Aorta (tissue), 5 donors: ENCODE measurements at places on chromosomes 1 and 21. TPM values are rescaled to one million over a fixed set of nuclear protein-coding genes. Genes with fewer than 3 reads are reported as not detected.

ADAMTS1 gene
- total RNA-seq, result 265 TPM

FDPS gene
- 104 TPM for total RNA-seq

TCHHL1 gene
- total RNA-seq, result not detected

TPTE gene
- not detected for total RNA-seq

DNA sequence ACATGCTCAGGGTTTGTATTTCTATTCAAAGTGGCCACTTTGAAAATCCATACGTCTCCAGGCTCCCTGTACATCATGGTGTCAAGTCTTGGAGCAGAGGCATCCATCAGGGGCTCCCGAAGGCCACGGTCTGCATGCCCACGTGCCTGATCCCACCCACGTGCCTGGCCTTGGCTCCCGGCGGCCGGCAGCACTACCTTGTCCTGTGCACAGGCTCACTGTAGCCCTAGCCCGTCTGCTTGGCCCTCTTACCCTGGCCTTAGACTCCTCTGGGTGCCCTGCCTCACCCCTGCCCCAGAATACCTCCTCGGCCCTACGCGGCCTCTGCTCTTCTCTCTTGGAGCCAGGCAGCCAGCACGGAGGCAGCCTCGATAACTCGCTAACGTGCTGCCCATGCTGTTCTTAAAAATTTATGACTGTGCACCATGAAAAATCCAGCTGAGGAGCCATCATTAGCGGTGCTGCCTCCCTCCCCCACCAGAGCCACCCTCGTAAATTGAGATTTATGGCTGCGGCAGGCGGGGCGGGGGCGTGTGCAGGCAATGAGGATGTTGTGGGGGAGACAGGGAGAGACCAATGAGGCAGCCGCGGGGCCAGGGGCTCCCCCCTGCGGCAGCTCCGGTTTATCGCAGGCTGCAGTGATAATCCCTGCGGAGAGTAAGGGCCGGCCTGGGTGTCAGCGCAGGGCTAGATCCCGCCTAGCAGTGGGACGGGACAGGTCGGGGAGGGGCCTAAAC lies 24.6 kb downstream of the DMAP1 start:
- H3K27me3 ChIP-seq, result no peaks in the 10 kb centered on the region
- DNase-seq, result peak; percentile 87
- H3K36me3 ChIP-seq, result no peaks in the 10 kb centered on the region
- H3K4me1 ChIP-seq, result no peaks in the 10 kb centered on the region

DNA sequence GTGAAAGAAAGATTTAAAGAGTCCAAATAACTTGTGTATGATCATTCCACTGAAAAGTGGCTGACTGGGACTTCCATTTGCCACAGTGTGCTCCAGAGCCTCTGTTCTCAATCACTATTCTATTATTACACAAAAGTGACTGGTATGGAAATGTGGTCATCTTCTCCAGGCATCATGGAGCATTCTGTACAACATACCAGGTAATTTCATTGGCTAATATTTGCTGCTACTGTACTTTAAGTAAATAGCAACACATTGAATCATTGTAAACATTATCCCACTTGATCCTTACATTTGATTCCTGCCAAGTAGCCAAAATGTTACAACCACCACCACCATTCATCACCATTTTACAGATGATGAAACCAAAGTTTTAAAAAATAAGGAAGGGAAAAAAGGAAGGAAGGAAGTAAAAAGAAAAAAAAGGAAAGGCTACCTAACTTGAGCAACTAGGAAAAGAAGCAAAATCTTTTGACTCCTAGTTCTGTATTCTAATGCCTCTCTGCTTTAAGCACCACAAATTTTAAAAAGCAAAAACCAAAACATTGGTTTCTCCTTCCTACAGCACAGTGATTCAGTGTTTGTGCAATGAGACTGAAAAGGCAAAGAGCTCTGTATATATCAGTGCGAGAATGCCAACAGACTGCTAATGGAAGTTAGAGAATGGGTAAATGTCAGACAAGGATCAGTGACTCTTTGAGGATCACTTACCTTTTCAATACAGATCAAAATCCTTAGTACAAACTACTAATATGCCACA lies 361.4 kb upstream of the PTBP2 start:
- no peaks in the 10 kb centered on the region for H3K27me3 ChIP-seq
- no peaks in the 10 kb centered on the region for H3K4me1 ChIP-seq
- no peak for DNase-seq
- no peak overlapping the region for H3K27ac ChIP-seq

GRCh38 chr1:26388791-26389445 lies 16.4 kb upstream of the ZNF683 start:
- H3K4me3 ChIP-seq, result no peak overlapping the region
- no peak overlapping the region for H3K27ac ChIP-seq
- no peaks in the 10 kb centered on the region for H3K27me3 ChIP-seq
- H3K4me1 ChIP-seq, result no peaks in the 10 kb centered on the region
- H3K36me3 ChIP-seq, result no peaks in the 10 kb centered on the region

DNA sequence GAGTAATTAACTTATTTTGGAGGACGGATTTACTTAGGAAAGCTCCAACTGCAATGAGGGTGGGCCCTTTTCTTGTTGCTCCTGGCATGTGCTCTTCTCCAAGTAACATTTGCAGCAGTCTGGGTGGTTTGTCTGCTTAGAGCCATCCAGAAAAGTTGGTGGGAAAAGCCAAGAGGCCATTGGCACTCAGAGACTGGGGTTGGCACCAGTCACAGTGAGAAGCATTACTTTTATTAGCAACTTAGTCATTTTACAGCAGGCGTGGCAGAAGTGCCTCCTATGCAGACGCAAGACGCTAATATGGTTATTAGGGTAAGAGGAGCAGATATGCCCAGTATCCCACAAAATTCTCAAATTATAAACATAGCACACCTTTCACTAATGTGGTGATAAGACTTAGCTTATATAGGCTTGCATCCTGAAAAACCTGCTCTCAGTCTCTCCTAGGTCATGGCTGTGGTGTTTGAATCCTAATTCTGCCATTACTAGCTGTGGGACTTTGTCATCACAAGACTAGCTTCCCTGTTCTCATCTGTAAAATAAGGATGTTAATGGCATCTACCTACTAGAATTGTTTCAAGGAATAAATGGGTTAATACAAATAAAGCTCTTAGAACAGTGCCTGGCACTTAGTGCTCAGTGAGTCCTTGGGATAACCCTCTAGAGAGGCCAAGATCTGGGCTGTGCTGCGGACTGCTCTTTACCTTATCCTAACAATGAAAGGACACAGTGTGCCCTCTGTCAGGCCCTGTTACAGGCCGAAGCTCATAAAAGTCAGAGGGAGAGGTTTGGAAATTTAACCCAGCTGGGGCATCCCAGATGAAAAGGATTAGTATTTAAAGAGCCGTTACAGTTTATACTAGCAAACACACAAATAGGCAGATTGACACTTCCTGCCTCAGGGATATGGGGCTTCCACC lies 154.6 kb downstream of the ROR1 start:
- H3K27me3 ChIP-seq, result no peaks in the 10 kb centered on the region
- peaks cover 6% of the 10 kb centered on the region for H3K4me1 ChIP-seq
- DNase-seq, result peak; percentile 71
- H3K27ac ChIP-seq, result peak overlapping the region; percentile 98

- no peak overlapping the region for H3K4me3 ChIP-seq
- H3K36me3 ChIP-seq, result no peaks in the 10 kb centered on the region
- no peaks in the 10 kb centered on the region for H3K4me1 ChIP-seq
- no peak for DNase-seq
- no peak overlapping the region for H3K27ac ChIP-seq
Measured at GRCh38 chr1:197770243-197770642, 5.0 kb downstream of the DENND1B start.

- no peak for DNase-seq
- H3K27me3 ChIP-seq, result no peaks in the 10 kb centered on the region
- H3K36me3 ChIP-seq, result no peaks in the 10 kb centered on the region
- peaks cover 1% of the 10 kb centered on the region for H3K4me1 ChIP-seq
Measured at GRCh38 chr1:101191049-101191448, 45.8 kb upstream of the S1PR1 start.

GRCh38 chr21:39022863-39023693 lies 160.2 kb downstream of the PSMG1 start:
- no peak overlapping the region for H3K4me3 ChIP-seq
- no peaks in the 10 kb centered on the region for H3K27me3 ChIP-seq
- no peaks in the 10 kb centered on the region for H3K36me3 ChIP-seq
- H3K27ac ChIP-seq, result peak overlapping the region; percentile 9

DNA sequence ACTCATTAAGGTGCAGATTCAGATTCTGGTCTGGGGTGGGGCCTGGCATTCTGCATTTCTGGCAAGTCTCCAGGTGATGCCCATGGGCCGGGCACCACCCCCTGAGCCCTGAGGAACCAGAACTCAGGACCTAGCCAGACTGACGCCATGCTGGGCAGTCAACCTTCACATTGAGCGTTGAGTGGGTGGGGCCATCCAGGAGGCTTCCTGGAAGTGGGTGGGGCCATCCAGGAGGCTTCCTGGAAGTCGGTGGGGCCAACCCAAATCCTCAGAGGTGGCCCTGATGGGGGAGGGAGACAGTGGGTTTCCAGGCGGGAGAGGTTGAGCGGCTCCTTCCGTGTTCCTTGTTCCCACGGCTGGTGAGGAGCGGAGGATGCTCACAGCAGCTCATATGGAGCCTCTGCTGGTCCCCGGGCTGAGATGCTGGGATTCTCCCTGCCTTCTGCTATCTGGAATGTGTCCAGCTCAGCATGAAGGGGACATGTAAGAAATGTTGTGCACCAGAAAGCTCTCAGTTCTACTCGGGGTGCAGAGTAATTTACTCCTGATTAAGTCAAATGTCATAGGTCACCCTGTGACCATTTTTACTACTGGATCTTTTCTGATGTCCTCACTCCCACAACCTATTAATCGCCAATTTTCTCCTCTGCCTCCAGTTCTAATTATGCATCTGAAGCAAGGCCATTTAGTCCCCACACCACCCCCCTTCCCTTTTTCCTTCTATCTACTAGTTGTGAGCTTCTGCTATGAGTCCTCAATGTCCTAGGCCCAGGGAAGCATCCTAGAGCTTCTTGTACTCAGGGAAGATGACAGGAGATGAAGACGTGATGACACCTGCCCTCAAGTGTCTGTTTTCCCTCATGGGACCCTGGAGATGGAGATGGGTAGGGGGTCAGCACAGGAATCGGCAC lies 435.4 kb downstream of the PTPRU start:
- no peak overlapping the region for H3K4me3 ChIP-seq
- no peaks in the 10 kb centered on the region for H3K4me1 ChIP-seq
- no peaks in the 10 kb centered on the region for H3K36me3 ChIP-seq

GRCh38 chr21:37196847-37197246 lies 70.3 kb downstream of the VPS26C start:
- no peaks in the 10 kb centered on the region for H3K4me1 ChIP-seq
- H3K36me3 ChIP-seq, result peaks cover 2% of the 10 kb centered on the region
- H3K27me3 ChIP-seq, result no peaks in the 10 kb centered on the region
- H3K4me3 ChIP-seq, result no peak overlapping the region

DNA sequence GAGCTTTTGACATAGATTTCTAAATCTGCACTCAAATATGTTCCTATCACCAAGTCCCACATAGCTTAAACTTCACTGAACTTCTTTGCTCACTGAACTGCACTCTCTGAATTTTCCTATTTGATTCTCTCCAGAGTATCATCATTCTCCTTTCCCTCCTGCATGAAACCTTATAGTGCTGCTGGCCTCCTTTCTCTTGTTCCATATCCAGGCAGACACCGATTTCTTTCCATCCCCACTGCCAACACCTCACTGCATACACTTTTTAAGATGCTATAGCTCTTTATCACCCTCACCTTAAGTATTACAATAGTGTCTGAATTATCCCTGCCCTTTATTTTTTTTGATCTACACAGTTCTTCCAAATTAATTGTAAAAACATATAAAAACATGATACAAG lies 3.1 kb upstream of the TRIM45 start:
- no peak overlapping the region for H3K27ac ChIP-seq
- no peaks in the 10 kb centered on the region for H3K36me3 ChIP-seq
- no peaks in the 10 kb centered on the region for H3K4me1 ChIP-seq
- H3K4me3 ChIP-seq, result no peak overlapping the region
- no peak for DNase-seq
- H3K27me3 ChIP-seq, result no peaks in the 10 kb centered on the region

DNA sequence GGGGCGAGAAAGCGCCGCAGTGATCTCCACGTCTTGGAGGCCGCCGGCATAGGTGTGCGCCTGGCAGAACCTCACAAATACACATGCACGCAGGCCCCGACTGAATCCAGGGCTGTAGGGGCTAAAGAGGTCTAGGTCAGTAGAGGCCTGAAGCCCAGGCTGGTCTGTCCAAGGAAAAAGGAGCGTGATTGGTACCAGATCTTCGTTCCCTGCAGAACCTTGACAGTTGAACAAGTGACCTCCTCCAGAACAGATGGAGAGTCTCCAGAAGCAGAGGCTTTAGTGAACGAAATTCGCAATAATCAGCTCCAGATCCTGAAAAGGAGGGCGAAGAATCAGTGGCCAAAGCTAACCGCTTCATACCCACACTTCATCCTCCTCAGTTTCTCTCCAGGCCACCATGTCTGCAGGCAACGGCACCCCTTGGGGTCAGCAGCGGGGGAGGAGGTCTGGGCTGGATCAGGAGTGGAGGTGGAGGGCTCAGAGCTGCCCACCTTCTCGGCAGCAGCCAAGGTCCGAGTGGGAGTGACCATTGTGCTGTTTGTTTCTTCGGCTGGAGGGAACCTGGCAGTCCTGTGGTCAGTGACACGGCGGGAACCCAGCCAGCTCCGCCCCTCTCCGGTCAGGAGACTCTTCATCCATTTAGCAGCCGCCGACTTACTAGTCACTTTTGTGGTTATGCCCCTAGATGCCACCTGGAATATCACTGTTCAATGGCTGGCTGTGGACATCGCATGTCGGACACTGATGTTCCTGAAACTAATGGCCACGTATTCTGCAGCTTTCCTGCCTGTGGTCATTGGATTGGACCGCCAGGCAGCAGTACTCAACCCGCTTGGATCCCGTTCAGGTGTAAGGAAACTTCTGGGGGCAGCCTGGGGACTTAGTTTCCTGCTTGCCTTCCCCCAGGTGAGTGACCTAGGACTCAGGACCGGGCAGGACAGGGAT lies 749 bp upstream of the PEX11B start:
- peak overlapping the region; percentile 7 for H3K27ac ChIP-seq
- H3K4me1 ChIP-seq, result no peaks in the 10 kb centered on the region
- peak overlapping the region; percentile 73 for H3K4me3 ChIP-seq
- no peaks in the 10 kb centered on the region for H3K36me3 ChIP-seq

DNA sequence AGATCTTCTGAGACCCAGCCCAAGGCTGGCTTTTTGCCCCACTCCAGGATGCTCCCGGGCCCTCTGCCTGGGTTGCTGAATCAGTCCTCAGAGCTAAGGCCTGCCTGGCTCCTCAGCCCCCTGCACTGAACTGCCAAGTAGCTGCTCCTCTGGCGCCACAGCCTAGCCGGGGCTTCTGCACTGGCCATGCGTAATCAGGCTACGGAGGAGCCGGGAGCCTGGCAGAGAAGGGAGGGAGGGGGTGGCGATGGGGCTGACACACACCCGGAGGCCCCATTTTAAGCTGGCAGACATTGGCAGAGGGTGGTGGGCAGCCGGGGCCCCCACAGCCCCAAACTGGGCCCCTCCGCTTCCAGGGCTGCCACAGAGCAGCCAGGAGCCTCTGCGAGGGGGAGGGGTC lies 38.7 kb downstream of the ALPL start:
- H3K27ac ChIP-seq, result no peak overlapping the region
- H3K36me3 ChIP-seq, result no peaks in the 10 kb centered on the region
- H3K27me3 ChIP-seq, result no peaks in the 10 kb centered on the region
- H3K4me1 ChIP-seq, result no peaks in the 10 kb centered on the region
- H3K4me3 ChIP-seq, result no peak overlapping the region

DNA sequence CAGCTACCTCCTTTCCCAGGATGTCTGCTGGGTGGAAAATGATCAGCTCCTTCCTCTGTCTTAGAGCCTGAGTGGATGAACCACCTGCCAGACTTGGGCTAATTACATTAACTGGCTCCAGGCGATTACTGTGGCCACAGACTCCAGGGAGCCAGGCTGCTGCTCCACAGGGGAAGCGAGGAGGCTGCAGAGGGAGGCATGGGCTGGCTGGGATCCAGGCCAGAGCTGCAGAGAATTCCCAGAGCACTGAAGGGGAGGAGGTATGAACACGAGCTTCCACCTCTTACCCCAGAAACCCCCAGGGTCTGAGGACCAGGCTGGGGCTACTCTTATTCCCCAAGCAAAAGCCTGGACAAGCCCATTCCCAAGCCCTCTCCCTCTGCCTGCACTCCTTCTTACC lies 136.0 kb upstream of the KLHDC7A start:
- DNase-seq, result no peak
- no peaks in the 10 kb centered on the region for H3K4me1 ChIP-seq
